ENCODE measurements at places on chromosomes 4 and X.

DNA sequence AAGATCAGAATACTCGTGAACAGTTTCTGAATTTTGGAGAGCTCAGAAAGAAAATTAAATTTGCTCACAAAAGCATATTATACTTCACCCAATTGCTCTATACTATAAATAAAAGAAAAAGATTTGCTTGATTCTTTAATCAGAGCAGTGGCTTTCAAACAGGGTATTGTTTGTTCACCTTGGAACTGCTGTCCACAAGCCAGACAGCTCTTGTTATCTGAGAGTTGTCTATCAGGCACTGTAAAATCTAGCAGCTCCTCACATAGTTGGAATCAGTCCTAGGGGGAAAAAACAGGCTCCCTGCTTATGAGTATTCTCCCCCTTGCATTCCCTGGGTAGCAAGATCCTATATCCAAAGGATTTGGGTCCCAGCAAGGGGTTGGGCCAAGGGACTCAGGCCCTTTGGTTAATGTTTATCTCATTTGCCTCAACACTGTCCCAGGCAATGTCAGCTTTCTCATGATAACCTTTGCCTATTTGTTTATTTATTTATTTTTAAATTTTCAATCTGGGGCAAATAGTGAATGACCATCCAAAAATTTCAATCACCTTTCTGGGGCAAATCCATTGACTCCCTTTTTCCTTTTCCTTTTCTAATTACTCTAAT lies 24.1 kb upstream of the MAGEB16 start:
- no peak for DNase-seq

DNA sequence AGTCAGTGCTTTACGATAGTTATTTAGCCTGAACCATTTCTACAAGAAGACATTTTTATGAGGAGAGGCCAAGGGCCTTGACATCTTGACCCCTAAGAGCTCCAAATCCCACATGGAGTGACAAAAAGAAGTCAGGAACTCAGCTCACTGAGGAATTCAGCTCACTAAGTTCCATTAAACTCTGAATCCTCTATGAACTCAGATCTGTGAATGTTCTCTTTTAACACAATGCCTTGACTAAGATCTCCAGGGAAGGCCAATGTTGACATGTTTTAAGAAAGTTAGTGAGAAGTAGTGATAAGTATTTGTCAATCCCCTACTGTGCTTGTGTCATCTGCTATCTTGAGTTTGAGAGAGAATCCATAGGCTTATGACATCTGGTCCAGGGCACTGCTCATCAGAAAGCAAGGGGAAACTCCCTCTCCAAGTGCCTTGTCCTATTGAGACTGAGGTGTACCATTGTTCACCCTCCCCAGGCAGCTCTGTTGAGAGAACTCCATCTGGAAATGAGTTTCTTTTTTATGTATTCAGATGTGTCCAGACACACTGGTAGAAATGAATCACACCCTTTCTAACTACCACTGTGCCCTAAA lies 68.7 kb upstream of the PCDH19 start:
- DNase-seq = no peak

- no peak for DNase-seq
These were observed 3.4 kb downstream of the CD38 start for GRCh38 chr4:15781427-15782095.

- DNase-seq = no peak
These were observed 61.1 kb downstream of the CPEB2 start for GRCh38 chr4:15063341-15063740.

DNA sequence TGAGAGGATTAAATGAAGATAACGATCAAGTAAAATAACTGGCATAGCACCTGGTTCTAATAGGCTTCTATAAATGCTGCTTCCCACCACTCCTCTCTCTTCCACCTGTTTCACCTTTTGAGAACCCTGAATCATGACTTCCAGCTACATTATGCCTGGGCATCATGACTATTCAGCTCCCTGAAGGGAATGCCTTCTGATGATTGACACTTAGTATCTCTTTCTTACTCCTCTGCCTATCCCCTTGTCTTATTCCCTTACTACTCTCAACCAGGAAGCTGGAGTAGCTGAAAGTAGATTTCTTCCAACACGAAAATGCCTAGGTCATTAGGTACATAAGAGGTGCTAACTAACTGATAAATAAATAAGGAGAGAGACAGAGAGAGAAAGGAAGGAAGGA lies 24.7 kb upstream of the CXCL8 start:
- DNase-seq = no peak

GRCh38 chrX:129561453-129561852 lies 21.4 kb downstream of the OCRL start:
- no peak for DNase-seq

GRCh38 chrX:46739736-46740135 lies 19.2 kb downstream of the SLC9A7 start:
- DNase-seq = no peak

DNA sequence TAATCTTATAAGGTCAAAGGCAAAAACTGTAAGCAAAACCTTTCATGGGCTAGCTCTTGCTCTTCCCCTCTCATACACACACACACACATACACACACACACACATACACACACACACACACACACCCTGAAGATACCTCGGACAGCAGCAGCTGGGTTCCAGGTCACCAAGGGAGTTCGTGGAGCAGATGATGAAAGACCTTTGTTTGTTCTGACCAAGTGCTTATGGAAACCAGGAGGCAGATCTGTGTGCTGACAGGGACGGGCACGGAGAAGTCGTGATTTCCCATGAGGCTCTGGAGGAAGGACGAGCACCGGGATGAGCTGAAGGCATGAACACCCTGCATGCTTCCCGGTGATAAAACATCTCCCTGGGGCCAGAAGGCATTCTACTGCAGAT lies 35.4 kb upstream of the CRMP1 start:
- DNase-seq = no peak

GRCh38 chr4:169184686-169185085 lies 86.1 kb downstream of the SH3RF1 start:
- no peak for DNase-seq

- DNase-seq = no peak
These were observed 16.3 kb downstream of the ATP8A1 start for GRCh38 chr4:42640613-42641012.

GRCh38 chr4:175280153-175280552 lies 362.0 kb downstream of the ADAM29 start:
- DNase-seq = no peak

- no peak for DNase-seq
These were observed 54.3 kb downstream of the NRK start for GRCh38 chrX:105876658-105877057.

- DNase-seq = no peak
These were observed 440.4 kb upstream of the ADGRL3 start for GRCh38 chr4:60759518-60760245.

DNA sequence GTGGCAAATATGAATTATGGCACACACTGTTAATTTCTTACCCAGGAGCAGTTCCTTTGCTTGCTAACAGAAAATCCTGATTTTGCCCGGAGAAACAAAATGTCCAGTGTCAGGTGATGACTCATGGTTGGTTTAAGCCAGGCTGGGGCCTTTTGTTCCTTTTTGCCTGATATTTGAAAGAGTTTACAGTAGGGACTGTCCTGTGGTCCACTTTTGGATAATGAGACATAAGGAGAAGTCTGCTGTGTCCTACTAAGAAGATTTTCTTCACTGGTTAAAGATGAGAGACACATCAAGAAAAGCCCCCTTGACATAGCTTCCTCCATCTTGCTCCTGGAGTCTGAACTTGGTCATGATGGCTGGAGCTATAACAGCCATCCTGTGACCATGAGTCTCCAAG lies 12.1 kb upstream of the DRD5 start:
- no peak for DNase-seq
